NCI-H1048 (cell line): ENCODE measurements at places on chromosomes 3 and 15.

DNA sequence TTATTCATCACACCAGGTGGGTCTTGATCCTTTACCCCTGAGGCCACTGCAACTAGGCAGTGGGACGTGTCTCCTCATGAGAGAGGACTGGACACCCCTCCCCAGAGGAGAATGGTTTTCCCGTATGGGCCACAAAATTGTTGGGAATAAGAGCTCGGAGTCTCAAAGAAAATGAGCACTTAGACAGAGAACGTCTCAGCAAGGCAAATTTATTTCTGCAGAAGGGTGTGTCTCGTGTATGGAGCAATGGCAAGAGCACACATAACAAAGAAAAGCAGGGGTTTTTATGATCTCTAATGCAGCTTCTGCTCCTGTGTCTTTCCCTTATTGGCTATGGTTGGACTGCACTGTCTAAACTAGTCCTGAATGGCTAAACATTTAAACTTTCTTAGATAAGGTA, 803.5 kb downstream of the PLOD2 start:
- no peak for DNase-seq

- DNase-seq: no peak
These were observed 12.3 kb downstream of the CA12 start for GRCh38 chr15:63369296-63369695.

DNA sequence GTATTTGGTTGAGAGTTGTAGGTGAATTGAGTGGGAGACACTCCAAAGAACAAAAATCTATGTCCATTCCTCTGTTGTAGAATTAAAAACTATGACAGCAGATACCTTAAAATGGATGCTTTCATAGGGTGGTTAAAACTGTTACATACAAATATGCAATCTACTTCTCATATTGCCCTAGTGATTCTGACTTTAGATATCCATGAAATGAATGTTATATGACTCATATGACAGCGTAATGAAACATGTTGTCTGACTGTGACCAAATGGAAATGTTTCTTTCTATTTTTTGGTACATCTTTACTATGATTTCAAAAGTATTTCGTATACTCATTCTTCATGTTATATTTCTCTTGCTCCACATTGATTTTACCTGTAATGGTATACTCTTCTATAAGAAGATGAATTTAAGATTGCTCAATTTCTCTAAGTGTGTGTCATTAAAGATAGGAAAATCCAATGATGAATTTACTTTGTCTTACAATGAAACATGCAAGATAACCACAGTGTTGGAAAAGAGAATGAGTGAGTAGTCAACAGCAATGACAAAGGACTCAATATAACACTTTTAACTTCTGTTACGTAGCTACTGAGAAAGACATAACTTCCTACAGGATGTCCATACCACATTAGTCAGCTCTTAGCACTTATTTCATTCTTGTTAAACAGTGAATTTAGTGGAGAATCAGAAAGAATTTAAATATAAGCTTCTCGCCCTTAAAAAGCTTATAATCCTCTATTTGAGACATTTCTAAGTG, 79.3 kb upstream of the LSAMP start:
- DNase-seq: no peak

DNA sequence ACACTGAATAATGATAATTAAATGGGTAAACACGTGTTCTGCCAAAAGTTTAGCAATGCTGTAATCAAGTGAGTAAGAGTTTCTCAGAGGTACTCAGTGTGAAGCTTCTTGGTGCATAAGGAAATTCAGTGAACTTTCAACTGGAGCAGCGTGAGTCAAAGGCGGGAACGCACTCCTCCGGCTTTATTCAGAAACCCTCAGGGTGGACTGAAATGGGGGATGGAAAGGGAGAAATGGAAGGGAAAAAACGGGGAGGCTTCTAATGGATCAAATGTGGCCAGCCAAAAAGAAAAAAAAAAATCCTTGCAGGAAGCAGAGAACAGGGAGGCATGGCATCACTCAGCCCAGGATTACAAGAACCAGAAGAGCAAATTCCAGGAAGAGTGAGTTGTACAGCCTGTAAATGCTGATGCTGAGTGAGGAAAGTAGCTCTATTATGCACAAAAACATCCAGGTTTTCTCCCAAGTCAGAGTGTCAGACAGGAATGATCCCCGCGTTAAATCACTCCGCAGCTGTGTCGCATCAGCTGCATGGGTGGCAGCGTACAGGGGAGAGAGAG, 85.3 kb downstream of the ASB7 start:
- no peak for DNase-seq

DNA sequence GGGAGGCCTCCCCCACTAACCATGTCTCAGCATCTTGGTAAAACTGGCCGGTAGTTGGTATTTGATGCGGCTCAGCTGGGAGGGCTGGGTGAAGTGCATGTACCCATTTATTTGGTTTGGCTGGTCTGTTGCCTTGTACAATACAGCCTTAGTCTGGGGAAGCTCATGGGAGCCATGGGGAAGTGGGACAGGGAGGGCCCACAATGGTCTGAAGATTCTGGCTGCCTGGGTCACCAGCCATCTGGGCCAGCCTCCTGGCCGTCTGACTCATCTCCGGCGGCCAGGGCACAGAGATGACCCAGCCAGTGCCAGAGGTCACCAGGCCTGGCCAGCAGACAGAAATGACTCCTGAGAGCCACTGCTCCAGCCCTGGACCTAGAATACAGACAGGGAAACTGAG, 51.6 kb upstream of the SMAD6 start:
- DNase-seq: no peak

- DNase-seq: no peak
These were observed 139.9 kb downstream of the SRGAP3 start for GRCh38 chr3:9109568-9109914.

GRCh38 chr15:55353025-55353424, 34.0 kb downstream of the PIGB start:
- DNase-seq: no peak
